ENCODE measurements at places on chromosomes 6 and 20.

DNA sequence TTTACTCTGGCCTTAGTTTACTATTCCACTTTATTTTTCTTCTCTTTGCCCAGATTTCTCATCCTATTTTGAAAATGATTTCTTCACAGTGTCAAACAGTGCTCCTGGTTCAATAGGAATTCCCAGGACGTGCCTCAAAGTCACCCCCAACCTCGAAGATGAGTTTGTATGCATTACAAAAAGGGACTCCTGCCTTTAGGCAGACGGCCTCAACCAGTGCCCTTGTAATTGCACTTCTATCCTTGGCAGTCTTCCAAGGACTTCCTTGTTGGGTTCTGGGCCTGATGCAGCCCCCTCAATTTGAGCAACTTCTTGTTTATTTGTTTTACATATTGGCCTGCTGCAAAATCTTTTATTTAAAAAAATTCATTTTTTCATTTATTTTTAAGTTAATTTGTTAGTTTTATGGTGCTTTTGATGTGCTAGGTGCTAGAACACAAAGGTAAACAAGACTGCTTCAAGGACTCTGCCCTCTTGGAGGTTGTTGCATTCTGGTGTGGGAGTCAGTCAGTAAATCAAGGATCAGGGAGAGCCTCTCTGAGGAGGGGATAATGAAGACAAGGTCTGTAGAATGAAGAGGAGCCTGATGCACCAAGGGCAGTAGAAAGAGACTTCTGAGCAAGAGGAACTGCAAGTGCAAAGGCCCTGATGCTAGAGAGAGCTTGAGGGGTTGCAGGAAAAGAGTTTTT is 181.5 kb upstream of the LAMP5 start:
- no peak for DNase-seq

GRCh38 chr6:102798636-102799035 is 1405.1 kb downstream of the GRIK2 start:
- DNase-seq: no peak

DNA sequence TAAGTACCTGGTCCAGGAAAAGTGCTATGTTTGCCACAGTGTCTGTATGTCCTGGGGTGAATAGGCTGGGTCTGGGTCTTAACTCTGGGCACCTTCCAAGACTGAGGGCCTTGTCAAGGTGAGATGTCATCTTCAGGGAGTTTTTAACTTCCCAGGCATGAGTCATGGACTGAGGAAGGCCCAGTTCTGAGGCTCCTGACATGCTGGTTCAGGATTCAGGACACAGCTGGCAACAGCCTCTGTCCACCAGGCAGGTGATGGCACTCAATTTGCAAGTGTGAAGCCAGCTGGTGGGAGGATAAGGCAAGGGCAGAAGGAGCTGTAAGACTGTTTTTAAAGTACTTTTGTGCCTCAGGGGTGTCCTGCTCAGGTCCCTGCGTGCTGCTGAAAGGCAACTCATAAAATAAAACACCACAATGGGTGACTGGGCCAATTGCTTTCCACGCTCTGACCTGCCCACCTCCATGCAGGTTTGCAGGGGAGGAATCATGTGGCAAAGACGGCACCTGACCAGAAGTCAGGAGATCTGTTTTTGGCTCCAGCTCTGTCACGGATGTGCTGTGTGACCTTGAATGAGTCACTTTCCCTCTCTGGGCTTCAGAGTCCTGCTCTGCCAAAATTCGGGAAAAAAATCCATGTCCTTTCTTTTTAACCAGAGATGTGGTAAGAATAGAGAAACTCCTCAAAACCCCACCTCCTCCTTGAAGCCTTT is 4.9 kb upstream of the PACSIN1 start:
- DNase-seq: no peak

- no peak for DNase-seq
Observed at GRCh38 chr6:29528988-29529560, 30.5 kb downstream of the UBD start.

GRCh38 chr6:142406131-142406530 is 104.3 kb downstream of the ADGRG6 start:
- DNase-seq: no peak

GRCh38 chr6:42978487-42978838 is 518 bp downstream of the PEX6 start:
- no peak for DNase-seq

DNA sequence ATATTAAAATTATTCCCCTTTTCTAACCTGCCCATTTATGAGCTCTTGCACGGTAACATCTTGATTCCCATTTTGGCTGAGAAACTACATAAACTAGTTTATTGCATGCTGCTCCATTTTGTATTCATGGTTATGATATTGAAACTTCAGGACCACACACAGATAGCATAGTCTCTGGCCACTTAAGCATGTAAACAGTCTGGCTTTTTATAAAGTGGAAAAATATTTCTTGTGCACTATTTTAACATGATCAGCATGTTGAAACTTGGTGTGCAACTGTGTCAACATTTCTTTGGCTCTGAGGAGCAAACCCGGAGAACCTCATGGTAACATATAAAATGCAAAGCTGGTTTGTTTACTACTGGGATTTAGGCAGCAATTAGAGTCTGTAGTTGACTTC is 70.7 kb downstream of the SLX4IP start:
- DNase-seq: no peak

- DNase-seq: no peak
Observed at GRCh38 chr6:150293423-150294173, 75.2 kb upstream of the IYD start.

GRCh38 chr6:137641474-137642077 is 147.4 kb upstream of the OLIG3 start:
- DNase-seq: no peak

DNA sequence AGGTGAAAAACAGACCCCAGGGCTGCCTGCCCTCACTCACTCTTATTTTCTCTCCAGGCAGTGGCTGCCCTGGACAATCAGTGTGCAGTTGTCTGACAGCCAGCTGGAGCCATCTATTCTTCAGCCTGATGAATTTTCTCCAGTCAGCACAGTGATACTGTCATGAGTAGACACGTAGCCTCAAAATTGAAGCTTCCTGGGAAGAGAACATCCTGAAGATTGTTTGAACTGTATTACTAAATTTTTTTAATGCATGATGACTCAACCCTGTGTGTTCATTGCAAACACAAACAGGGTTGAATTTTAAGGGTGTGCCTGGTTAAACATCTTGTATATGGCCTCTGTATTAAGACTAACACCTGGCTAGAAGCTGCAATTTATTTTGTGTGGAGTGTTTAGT is 49.8 kb upstream of the STXBP5 start:
- DNase-seq: no peak

GRCh38 chr20:47432834-47433210 is 68.9 kb upstream of the NCOA3 start:
- no peak for DNase-seq

DNA sequence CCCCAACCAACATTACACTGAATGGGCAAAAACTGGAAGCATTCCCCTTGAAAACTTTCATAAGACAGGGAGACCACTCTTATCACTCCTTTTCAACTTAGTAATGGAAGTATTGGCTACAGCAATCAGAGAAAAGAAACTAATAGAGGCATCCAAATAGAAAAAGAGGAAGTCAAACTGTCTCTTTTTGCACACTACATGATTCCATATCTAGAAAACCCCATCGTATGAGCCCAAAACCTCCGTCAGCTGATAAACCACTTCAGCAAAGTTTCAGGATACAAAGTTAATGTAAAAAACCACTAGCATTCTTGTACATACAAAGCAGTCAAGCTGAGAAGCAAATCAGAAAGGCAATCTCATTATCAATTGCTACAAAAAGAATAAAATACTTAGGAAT is 580.4 kb upstream of the PTCHD4 start:
- no peak for DNase-seq

GRCh38 chr20:50191065-50191543 is 474 bp downstream of the CEBPB start:
- DNase-seq: no peak

DNA sequence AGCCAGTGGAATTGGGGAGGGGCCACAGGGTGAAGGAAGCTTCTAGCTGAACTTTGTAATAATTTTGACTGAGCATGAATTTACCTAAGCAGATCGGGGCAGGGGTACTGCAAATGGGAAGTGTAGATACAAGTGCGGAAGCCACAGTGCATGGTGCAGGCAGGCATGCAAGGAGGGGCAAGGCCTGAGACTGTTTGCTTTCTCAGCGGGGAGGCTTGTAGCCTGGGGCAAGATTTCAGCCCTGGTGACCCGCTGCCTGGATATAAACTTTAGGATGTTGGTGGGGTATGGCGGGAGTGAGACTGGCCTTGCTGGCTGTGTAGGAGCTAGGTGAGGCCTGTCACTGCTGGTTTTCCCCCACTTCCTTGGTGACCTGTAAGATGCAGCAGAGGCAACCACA is 266.4 kb upstream of the PREP start:
- DNase-seq: no peak

DNA sequence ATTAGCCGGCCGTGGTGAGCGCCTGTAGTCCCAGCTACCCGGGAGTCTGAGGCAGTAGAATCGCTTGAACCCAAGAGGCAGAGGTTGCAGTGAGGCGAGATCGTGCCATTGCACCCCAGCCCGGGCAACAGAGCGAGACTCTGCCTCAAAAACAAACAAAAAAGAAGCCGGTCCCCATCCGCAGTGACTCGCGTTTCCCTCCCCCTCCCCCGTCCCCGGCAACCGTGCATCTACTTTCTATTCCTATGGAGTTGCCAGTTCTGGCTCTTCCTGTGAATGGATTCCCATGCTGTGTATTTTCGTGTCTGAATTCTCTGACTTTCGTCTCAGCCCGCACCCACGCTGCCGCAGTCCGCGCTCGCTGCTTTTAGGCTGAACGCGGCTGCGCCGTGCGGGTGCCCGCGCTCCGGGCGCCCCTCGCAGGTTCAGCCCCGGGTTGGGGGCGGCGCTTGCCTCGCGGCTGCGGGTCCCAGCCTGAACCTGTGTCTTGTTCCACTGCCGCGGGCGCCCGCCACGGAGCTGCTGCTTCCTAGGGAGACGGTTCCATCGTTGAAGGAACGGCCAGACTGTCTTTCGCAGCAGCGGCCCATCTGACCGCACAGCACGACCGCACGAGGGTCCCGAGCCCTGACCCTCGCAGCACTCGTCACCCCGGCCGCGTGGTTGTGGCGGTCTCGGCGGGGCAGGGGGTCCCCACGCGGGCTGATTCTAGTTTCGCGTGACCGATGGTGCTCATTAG is 1.1 kb upstream of the MRGBP start:
- peak; percentile 27 for DNase-seq

DNA sequence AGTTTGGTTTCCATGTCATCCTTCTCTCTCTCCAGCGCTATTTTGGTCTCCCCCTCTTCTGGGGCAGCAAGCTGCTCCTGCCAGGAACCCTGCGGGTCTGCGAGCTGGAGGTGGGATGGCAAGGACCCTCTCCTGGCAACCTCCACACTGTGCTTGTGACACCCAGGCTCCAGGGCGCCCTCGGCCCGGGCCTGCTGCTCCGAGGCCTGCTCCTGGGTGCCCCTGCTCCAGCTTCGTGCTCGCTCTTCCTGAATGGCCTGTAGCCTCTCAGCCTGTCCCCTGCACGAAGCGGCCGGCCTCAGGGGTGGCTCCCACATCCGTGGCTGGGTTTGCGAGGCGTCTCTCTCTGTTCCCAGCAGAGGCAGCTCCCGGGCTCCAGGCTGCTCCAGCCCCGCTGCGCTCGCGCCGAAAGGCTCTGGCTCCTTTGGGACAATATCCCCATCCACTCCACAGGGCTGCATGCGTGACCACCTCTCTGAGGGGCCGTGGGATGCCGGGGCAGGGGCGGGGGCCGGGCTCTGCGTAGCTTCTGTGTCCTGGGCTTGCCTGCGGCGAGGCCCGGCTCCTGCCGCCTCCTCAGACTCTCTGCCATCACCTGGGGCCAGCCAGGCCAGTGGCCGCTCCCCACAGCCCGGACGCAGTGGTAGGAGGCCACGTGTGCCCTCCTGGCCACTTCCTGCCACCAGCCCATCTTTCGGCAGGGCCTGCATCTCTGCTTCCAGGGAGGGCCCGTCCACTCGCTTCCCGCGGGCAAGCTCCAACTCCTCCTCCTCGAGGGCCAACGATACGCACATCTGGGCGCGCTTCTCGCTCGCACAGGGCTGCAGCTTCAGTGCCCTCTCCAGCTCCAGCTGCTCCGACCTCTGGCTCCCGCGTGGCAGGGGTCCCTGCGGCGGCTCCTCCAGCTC is 68.9 kb downstream of the GINS1 start:
- no peak for DNase-seq

GRCh38 chr6:110491644-110492317 is 15.4 kb upstream of the SLC22A16 start:
- no peak for DNase-seq

GRCh38 chr6:610882-611281 is 46.0 kb downstream of the HUS1B start:
- no peak for DNase-seq

DNA sequence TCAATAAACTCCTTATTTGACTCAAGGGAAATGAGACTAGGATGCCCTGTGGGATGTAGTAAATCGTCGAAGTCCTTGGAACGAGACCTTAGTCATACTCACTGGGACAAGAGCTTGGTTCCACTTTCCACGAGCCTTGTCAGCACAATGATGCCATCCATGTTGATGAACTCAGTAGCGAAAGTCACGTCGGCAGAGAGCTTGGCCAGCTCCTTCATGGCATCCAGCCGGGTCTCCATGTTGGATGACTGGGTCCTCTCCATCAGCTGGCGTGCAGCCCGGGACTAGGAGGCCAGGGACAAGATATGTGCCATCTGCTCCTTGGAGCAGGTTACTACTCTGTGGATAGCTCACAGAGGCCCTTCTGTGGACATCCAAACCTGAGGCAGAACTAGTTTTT is 17.5 kb downstream of the ELMO2 start:
- DNase-seq: no peak

GRCh38 chr20:37267667-37268313 is 6.2 kb upstream of the GHRH start:
- DNase-seq: no peak

- no peak for DNase-seq
Observed at GRCh38 chr20:33042430-33042829, 11.0 kb downstream of the BPIFB6 start.

GRCh38 chr6:119110601-119111548 is 32.4 kb upstream of the FAM184A start:
- DNase-seq: no peak

DNA sequence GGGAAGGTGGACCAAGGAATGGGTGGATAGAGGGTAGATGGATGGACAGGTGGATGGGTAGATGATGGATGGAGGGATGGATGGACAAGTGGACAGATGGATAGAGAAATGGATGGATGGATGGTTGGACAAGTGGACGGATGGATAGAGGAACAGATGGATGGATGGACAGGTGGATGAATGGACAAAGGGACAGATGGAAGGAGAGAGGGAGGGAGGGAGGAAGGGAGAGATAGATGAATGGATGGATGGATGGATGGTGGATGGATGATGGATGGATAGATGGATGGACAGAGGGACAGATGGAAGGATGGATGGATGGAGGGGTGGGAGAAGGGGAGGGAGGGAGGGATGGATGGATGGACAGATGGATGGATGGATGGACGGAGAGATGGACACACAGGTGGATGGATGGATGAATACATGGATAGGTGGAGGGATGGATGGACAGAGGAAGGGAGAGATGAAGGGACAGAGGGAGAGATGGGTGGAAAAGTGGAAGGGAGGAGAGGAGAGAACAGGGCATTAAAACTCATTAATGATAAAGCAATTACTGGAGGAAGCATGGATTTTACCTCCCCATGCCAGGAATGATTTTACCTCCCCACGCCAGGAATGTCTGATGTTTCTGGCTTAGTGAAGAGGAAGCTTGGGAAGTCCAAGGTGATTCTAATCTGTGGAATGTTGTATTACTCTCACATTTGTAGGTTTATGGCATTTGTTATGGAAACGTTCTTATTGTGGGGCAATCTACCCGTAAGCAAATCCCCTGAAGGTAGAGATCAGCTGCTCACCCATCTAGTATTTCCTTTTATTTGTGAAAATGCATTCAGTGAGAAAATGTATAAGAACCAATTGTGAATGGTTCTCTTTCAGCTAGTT is 383.3 kb downstream of the TAF4 start:
- DNase-seq: no peak
